ENCODE measurements at places on chromosomes 1 and 21.

- no peak for DNase-seq
Measured at GRCh38 chr1:40924767-40925166, 54.7 kb upstream of the CTPS1 start.

GRCh38 chr1:88867743-88868521, 23.4 kb downstream of the GTF2B start:
- DNase-seq = no peak

DNA sequence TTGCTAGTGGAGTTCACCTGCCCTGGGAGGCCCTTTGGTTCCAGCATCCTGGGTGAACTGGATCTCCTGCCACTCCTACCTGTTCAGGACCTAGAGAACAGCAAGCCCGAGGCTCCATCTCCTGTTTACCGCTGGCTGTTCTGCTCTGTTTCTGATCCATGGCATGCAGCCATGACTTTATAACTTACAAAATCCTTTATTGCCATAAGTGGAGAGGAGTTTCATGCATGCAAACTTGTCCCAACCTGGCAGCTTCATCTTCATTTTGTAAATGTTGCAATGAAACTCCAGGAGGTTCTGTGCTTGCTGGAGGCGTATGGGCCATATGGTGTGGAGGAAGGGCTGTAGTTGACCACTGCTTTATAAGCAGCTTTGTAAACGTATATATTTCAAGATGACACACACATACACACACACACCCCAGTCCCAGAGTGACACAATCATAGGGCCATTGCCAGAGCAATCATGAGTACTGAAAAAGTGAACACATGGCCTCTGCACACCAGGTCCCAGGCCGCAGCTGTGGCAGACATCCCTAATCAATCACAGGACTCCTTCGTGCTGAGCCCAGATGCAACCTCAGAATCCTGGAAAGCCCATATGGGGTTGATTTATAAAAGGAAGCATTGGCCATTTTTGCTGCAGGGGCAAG, 69.0 kb downstream of the UBIAD1 start:
- no peak for DNase-seq

- no peak for DNase-seq
Measured at GRCh38 chr1:204174958-204175357, 8.8 kb upstream of the REN start.

DNA sequence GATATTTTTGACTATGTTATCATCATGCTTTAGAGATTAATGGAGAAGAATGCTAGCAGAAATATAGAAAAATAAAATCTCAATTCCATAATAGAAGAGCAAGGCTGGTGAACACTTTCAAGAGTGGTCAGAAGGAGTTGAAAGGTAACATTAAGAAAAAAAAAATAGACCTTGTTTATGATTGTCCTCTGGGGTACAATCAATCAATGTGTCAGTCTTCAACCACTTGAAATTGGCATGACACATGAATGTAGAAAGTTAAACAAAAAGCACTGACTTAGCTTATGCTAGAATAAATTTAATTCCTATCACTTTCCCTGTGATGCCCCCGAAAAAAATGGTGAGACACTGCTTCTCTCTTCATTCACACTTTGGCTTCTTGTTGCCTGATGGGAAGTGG, 750.3 kb upstream of the ADGRL2 start:
- DNase-seq = no peak

DNA sequence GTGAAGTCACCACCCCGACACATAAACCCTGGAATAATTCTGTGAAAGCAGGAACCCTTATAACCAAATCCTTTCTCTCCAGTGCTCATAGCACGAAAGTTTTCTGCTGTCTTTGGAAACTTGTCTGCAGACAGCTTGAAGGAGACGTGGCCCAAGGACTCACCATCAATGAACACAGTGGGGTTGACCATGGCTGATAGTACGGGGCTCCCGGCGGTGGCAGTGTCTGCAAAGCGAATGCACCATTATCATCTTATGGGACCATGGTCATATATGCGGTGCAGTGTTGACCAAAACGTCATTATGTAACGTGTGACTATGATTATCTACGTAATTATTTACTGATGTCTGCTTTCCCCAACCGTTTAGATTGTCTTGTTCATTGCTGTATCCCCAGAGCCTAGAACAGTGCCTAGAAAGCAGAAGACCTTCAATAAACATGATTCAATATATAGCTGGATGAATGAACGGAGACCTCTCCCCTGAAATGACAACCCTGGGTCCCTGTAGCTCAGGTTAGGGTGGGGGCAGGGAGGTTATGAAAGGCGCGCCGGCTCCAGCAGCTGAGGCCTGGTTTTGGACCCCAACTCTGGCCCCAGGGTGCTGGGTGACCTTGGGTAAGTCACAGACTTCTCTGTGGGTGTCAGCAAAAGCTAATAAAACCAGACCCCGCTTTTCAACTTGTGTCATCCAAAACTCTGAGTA, 128.4 kb upstream of the ZBTB40 start:
- no peak for DNase-seq

- no peak for DNase-seq
Measured at GRCh38 chr1:1361982-1362423, 3.6 kb upstream of the MXRA8 start.

- no peak for DNase-seq
Measured at GRCh38 chr1:179876300-179876715, 1.3 kb downstream of the TOR1AIP2 start.
